Hindlimb muscle (tissue), 1 donor: ENCODE measurements at places on chromosomes 3 and 15. TPM values are rescaled to one million over a fixed set of nuclear protein-coding genes. Genes with fewer than 3 reads are reported as not detected.

DNA sequence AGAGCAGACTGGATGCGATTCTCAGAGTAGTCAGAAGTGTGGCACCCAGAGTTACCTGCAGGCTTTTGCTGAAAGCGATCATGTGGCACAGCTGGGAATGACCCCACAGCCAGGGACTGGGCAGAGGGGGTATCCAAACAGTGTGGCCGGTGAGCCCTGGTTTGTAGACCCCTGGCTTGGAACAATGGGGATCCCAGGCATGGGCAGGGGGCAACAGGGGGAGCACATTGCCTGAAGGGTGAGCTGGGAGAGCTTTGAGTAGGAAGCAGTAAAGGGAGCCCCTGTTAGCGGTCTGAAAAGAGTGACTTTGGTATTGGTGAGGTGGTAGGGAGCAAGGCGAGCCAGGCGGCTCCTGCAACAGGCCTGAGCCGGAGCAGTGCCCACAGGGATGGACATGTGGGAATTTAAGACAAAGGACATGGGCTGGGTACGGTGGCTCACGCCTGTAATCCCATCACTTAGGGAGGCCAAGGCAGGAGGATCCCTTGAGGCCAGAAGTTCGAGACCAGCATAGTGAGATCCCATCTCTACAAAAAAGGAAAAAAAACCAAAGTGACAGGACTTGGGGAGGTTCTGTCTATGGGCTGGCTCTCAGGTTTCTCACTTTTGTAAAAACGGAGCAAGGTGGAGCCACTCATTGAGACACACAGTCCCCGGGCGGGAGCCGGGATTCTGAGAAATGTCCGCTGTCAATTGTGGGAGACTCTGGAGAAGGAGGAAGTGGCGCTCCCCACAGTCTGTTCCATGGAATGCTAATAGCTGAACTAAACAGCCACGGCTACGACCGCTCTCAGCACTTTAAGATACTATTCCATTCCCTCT is 223.8 kb upstream of the LYSMD4 start:
- DNase-seq: no peak

- no peak for DNase-seq
Observed at GRCh38 chr3:30470496-30470895, 135.9 kb upstream of the TGFBR2 start.

The GMPPB gene
- 10.9 TPM for polyA plus RNA-seq

DNA sequence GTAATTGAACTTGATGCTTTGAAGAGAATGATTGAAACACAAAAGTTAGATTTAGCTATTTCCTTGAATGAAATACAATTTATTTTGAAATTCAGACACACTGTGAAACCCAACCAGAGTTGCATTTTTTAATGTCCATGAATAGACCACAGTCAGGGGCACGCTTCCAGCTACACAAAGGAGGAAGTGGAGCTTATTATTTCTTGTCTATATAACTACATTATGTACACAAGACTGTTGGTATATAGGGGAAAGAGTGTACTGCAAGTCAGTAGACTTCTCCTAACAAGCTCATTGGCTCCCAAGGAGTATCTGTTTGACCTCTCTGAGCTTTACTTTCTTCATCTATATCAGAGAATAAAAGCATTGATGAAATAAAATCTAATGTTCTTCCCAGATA is 326.2 kb downstream of the RYR3 start:
- DNase-seq: no peak

DNA sequence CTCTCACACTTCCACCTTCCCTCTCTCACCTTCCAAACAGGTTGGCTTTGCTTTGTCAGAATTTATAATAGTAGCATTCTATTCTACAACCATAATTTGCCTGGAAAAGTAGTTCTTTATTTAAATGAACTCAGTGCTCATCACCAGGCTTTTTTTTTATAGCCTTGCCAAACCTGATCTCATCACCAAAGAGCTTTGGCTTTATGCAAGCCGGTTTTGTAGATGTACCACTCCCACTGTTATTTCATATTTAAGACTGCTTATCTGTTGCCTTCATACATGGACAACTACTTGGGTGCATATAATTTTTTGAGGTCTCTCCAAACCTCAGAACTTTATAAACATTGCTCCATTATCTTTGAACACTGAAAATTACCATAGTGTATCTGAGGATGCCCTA is 246.1 kb upstream of the PPP2R3A start:
- DNase-seq: no peak

- DNase-seq: no peak
Observed at GRCh38 chr15:77546870-77547269, 85.8 kb downstream of the LINGO1 start.

DNA sequence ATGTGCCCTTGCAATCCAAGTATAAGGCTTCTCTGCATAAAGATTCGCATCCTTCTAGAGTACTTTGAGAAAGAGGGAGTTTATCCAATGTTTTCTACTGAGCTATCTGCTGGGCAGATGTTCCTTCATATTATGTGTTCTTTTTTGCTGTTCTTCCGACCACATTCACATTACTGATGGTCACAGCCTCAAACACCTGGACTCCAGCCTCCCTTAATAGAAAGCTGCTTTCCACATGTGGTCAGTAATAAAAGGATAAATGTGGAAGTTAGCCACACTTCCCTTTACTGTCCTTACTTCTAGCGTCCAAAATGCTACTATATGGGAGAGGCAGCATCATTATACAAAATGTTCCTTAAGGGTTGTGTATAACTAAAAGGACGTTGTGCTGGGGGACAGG is 116.9 kb downstream of the CD47 start:
- no peak for DNase-seq

- no peak for DNase-seq
Observed at GRCh38 chr3:144645300-144645699, 673.7 kb downstream of the DIPK2A start.

- no peak for DNase-seq
Observed at GRCh38 chr3:20064387-20064786, 24.1 kb downstream of the KAT2B start.

DNA sequence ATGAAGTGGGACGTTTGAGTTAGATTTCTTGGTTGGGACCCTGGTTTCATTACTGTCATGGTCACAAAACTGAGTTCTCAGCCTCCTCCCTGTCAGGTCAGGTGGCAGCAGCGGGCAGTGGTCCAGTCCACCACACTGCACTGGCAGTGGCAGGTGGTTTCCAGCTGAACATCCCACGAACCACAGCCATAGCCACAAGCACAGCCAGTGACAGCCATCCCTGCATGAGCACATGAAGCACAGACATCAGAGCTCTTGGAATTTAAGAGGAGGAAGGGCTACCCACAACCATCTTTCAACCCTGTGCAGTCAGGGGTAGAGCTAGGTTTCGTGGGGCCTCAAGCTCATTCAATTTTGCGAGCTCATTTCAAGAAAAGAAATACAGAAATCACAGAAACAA is 1.5 kb downstream of the RETNLB start:
- DNase-seq: no peak

- DNase-seq: no peak
Observed at GRCh38 chr3:117408811-117409210, 699.2 kb downstream of the TUSC7 start.

The C3orf70 gene
- polyA plus RNA-seq: 3.5 TPM

DNA sequence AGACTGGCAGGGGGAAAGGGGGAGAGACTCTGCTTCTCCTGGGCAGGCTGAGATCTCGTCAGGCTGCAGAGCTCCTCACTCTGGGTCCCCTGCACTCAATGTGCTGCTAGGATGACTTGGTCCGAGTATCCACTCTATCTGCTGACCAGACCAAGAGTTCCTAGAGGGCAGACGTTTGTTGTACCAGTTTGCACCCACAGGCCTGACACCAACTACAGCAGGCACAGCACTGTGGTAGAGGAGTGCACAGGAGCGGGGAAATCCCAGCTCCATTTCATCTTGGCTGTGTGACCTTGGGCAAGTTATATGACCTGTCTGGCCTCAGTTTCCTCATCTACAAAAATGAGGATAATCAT is 29.0 kb downstream of the CCDC12 start:
- no peak for DNase-seq

GRCh38 chr15:80796407-80796806 is 17.2 kb downstream of the CEMIP start:
- no peak for DNase-seq

DNA sequence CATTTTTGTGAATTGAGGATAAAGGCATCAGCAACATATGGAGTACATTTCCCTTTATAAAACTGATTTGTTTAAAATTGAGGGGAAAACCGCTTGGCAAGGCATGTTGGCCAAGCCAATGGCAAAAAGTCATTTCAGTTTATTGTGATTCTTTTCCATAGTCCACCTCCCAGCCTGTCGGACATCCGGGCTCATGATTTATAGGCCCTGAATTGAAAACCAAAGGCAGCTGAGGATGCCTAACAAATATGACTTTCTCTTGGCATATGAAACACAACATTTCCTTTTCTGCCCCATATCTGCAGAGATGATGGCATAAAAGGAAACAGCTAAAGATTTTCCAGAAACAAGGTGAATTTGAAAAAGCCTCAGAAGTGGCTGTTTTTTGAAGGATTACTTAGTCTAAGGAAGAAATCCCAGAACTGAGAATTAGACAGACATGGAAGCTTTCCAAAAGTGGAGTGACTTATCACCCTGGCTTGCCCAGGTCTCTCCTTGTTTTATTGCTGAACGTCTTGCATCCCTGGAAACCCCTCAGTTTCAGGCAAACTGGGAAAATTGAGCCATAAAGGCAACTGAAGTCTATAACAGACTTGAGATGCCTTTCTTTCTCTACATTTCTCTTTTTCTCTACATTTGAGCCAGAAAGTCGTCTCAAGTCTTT is 74.0 kb downstream of the COL8A1 start:
- no peak for DNase-seq

DNA sequence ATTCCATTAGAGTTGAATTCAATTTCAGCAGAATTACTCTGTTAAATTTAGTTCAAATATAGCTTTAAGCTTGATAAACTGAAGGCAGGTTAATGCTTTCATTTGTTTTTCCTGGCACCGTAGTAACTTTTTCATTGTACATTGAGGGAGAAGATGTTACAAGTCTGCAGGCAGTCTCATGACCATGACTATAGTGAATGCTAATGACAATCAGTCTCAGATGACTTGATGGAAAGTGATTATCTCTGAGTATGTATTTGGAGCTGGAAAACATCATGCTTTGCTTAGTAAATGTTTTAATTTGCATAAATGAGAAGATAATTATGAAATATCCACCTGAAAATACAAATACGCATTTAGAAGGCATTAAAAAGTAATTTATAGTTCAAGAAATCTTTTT is 16.0 kb upstream of the RNF7 start:
- no peak for DNase-seq

The CORO2B gene
- polyA plus RNA-seq: 4.7 TPM

The SLC22A13 gene
- polyA plus RNA-seq: 0.18 TPM

- no peak for DNase-seq
Observed at GRCh38 chr15:61840090-61840489, 220.2 kb downstream of the VPS13C start.

The SLC24A5 gene
- polyA plus RNA-seq: 0.14 TPM

DNA sequence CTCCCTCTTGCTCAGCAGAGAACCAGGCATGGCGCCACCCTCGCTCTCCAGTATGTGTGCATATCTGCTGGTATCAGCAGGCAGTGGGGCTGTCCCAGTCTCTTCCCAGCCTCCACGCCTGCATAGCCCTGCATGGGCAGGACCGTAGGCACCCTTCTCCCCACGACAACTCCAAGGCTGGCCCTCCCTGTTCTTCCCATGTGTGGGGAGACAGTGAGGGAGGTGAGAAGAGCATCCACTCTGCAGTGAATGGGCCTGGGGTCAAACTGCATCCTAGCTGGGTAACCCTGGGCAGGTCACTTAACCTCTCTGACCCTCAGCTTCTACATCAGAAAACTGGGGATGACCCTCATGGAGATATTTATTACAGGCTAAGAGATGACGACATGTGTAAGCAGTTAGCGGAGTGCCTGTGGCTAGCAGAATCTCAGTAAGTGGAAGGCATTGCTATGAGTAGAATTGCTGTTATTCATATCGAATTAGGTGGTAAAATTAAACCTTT is 13.3 kb upstream of the SSUH2 start:
- DNase-seq: no peak

The SUCNR1 gene
- polyA plus RNA-seq: 0.10 TPM

The CCR1 gene
- polyA plus RNA-seq: 3.1 TPM

The CCR3 gene
- polyA plus RNA-seq: not detected

The CACNA1D gene
- polyA plus RNA-seq: 1.0 TPM

GRCh38 chr3:66435989-66436388 is 64.8 kb downstream of the LRIG1 start:
- no peak for DNase-seq

DNA sequence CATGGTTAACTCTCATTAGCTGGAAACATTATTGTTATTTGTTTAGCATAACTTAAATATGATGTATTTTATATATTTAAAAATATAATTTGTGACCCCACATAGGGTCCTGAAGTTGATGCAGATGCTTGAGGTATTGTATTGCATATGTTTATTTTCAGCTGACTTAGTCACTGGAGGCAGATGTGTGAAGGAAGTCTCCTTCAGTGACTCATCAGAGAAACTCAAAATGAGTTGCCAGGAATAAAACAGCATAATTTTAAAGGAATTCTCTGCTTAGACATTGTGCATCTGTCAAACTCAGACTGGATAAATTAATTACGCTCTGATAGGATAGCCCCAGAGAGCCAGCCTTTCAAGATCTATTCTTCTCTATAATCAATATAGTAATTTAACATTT is 7.9 kb upstream of the OR4F6 start:
- no peak for DNase-seq

The ZNF620 gene
- 3.5 TPM for polyA plus RNA-seq
